ENCODE measurements at places on chromosomes 4 and X. TPM values are rescaled to one million over a fixed set of nuclear protein-coding genes. Genes with fewer than 3 reads are reported as not detected.

The PDS5A gene
- 67.3 TPM for total RNA-seq

The ARSJ gene
- 3.9 TPM for total RNA-seq

The CSAG3 gene
- not detected for total RNA-seq

The NHSL2 gene
- 3.3 TPM for total RNA-seq

The HAND2 gene
- 50.4 TPM for total RNA-seq

The CCDC160 gene
- total RNA-seq, result 1.3 TPM

The SERTM2 gene
- not detected for total RNA-seq

The ATP10D gene
- 17.6 TPM for total RNA-seq

The NDP gene
- 17.3 TPM for total RNA-seq

The S100G gene
- total RNA-seq, result not detected

The AGTR2 gene
- total RNA-seq, result 2.4 TPM

The CSN1S1 gene
- not detected for total RNA-seq

The EFHC2 gene
- 6.1 TPM for total RNA-seq

The MID1 gene
- total RNA-seq, result 21.2 TPM

The IL9R gene
- 0.11 TPM for total RNA-seq

The PPP4R3C gene
- not detected for total RNA-seq

The CLNK gene
- total RNA-seq, result 0.22 TPM

The ADGRG2 gene
- 14.6 TPM for total RNA-seq

The TSPAN6 gene
- 49.6 TPM for total RNA-seq

The QRFPR gene
- total RNA-seq, result not detected

Measured in ovary (tissue), 10 donors.